Cardiac ventricle fibroblast (primary cell): ENCODE measurements at places on chromosomes 2 and 18. TPM values are rescaled to one million over a fixed set of nuclear protein-coding genes. Genes with fewer than 3 reads are reported as not detected.

The ERMN gene
- total RNA-seq, result not detected in 2 replicates

The AQP12B gene
- not detected in 2 replicates for total RNA-seq

The C1QL2 gene
- not detected in 2 replicates for total RNA-seq

The FOXI3 gene
- not detected in 2 replicates for total RNA-seq

The IL36A gene
- not detected in 2 replicates for total RNA-seq

The GREB1 gene
- 1.7 and 2.3 TPM in 2 replicates for total RNA-seq

The EGR4 gene
- total RNA-seq, result not detected in 2 replicates

The IGFBP5 gene
- total RNA-seq, result 5.1 and 5.3 TPM in 2 replicates

The ALK gene
- not detected in 2 replicates for total RNA-seq

The RETSAT gene
- 28.6 and 42.2 TPM in 2 replicates for total RNA-seq

The CCDC74B gene
- 7.4 and 22.7 TPM in 2 replicates for total RNA-seq

The UPP2 gene
- total RNA-seq, result not detected in 2 replicates

The SEPTIN10 gene
- total RNA-seq, result 74.9 and 85.5 TPM in 2 replicates
